Neural cell (in vitro differentiated cells): ENCODE measurements at places on chromosomes 1 and 21. TPM values are rescaled to one million over a fixed set of nuclear protein-coding genes. Genes with fewer than 3 reads are reported as not detected.

GBP1 gene
- not detected in 2 replicates for polyA plus RNA-seq

MEX3A gene
- 39.8 and 44.4 TPM in 2 replicates for polyA plus RNA-seq

CRP gene
- 0.58 and 0.98 TPM in 2 replicates for polyA plus RNA-seq

TSSK3 gene
- polyA plus RNA-seq: not detected in 2 replicates

SH3BGR gene
- polyA plus RNA-seq: 5.5 and 13.8 TPM in 2 replicates

NHLH2 gene
- polyA plus RNA-seq: 0.31 and 0.42 TPM in 2 replicates

ANKRD35 gene
- polyA plus RNA-seq: 0.16 TPM in 1 of 2 replicates, not detected in the other

PIK3CD gene
- polyA plus RNA-seq: 4.2 and 4.5 TPM in 2 replicates

LCE1B gene
- not detected in 2 replicates for polyA plus RNA-seq

LCE2A gene
- polyA plus RNA-seq: not detected in 2 replicates

OPRD1 gene
- polyA plus RNA-seq: 0.09 TPM in 1 of 2 replicates, not detected in the other

GSTM4 gene
- 0.06 and 0.71 TPM in 2 replicates for polyA plus RNA-seq

SPATA6 gene
- polyA plus RNA-seq: 2.6 and 3.2 TPM in 2 replicates

GJC2 gene
- 1.7 and 2.3 TPM in 2 replicates for polyA plus RNA-seq
